Retina (tissue), 1 donor: ENCODE measurements at places on chromosomes 7 and 10.

- no peak for DNase-seq
These were observed 10.5 kb downstream of the ADAM22 start for GRCh38 chr7:87944547-87944946.

DNA sequence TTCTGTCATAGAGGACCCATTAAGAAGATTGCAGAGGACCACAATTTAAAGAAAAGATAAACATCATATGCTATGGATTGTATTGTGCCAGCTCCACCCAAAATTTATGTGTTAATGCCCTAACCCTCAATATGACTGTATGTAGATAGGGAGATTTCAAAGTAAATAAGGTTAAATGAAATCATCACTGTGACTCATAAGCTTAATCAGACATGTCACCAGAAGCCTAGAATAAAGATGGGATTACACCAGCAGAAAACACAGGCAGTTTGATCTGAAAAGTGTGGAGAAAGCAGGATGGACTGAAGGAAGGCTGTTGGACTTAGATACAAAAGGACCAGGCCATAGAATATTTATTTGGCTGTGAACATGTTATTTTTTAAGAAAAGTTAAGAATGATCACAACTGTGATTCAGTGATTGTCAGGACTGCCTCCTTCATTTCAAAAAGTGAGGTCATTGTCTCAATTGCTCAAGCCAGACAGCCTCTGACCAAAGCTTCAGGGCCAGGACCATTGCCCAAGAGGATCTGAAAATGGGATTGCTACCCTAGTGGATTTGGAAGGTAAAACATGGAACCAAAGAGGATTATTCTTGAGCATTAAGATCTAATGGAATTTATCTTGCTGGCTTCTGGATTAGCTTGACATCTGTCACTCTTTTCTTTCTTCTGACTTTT, 270.8 kb upstream of the POM121L12 start:
- DNase-seq, result no peak

DNA sequence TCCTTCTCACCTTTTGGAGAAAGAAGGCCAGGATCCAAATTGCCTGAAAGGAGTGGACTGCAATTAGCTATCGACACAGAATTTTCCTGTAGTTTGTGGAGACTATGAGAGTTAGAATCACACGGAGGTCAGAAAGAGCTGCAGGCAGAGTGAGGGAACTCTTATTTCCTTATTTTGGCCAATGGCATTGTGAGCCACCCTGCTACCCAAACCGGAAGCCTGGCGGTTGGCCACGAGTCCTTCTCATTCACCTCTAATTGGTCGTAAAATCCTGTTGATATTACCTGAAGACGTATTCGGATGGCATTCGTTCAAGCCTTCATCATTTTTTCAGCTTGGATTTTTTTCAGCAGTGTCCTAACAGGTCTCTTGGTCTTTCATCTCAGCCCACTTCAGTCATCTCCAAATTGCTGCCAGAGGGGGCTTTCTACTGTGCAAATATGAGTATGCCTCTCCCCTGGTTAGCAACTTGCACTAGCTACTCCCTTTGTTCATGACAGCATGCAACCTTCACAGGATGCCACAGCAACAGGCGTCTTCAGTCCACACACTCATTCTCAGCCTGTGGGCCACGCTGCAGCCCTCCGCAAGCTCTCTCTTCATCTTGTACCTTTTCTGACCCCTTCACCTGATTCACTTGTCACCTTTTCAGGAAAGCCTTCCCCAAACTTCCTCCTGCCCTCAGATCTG, 66.9 kb downstream of the GATA3 start:
- no peak for DNase-seq

DNA sequence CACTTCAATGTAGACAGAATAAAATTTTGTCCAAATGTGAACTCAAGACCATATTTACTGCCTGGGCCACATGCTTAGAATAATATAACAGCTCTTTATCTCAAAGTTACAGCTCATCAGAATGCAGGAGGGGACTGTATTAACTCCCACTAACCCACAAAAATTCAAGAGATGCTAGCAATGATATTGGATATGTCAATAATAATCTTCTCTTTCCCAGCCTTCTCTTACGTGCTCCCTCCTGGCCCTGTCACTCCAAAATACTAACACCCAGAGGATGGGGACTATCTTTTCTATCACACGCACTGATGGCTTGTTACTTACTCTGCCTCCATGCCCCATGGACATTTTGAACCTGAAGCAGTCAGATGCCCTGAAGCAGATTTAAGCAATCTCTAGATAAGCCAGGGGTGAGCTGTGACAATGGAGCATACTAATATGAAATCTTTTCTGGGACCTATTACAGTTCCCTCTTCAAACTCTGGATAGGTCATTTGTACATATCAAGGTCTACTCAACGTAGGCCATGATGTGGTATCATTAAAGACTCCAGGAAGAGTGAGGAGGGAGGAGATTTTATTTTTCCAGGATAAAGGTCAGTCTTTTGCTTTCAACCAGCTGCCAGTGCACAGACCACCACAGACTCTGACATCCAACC, 803.0 kb downstream of the GRM8 start:
- no peak for DNase-seq

GRCh38 chr10:46289209-46289810, 2.5 kb downstream of the ANTXRL start:
- DNase-seq, result no peak

DNA sequence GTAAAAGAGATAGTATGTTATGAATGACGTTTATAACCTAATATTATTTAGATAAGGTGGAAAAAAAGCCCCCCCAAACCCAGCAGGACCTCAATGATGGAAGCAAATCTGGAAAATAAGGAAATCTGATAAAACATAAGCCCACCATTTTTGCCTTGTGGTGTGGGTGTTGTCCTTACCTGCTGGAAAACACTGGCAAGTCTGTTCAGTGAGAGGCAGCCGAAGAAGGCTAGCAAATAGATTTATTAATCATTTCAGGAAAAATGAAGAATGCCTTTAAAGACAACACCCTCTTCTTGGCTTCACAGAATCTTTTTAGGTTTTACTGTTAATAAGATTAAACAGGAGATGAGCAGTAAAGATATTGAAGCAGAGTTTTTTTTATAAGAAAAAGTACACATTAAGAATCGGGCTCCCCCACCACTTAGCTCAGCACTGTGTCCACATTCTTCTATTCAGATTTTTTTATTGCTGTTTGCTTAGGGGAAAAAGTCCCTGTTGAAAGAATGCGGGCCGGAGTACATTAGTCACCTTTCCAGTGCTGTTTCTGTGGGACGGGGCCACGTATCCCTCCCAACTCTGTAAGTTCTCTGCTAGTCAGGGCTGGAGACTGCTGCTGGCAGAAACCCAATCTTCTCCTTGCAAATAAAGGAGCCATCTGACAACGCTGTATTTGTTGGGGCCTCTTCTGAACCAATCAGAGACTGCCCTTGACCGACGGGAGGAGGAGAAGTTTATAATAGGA, 104.1 kb downstream of the EVX1 start:
- no peak for DNase-seq

- DNase-seq, result no peak
These were observed 266.0 kb downstream of the GRID1 start for GRCh38 chr10:86100581-86101061.

DNA sequence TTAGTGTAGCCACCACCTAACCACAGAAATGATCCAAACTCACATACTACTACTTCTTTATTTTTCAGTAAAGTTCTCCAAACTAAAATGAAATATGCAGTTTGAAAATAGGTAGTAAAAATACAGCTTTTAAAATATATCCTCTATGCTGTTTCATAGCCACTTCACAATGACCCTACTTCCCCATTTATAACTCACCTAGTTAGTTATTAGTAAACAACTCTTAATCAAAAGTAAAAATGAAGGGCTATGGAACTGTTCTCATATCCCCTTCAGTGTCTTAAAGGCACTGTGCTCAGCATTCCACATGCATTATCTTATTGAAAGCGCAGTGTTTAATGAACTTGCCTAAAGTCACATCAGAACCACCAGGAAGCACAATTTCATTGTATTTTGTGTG, 43.5 kb downstream of the KMT2C start:
- no peak for DNase-seq

DNA sequence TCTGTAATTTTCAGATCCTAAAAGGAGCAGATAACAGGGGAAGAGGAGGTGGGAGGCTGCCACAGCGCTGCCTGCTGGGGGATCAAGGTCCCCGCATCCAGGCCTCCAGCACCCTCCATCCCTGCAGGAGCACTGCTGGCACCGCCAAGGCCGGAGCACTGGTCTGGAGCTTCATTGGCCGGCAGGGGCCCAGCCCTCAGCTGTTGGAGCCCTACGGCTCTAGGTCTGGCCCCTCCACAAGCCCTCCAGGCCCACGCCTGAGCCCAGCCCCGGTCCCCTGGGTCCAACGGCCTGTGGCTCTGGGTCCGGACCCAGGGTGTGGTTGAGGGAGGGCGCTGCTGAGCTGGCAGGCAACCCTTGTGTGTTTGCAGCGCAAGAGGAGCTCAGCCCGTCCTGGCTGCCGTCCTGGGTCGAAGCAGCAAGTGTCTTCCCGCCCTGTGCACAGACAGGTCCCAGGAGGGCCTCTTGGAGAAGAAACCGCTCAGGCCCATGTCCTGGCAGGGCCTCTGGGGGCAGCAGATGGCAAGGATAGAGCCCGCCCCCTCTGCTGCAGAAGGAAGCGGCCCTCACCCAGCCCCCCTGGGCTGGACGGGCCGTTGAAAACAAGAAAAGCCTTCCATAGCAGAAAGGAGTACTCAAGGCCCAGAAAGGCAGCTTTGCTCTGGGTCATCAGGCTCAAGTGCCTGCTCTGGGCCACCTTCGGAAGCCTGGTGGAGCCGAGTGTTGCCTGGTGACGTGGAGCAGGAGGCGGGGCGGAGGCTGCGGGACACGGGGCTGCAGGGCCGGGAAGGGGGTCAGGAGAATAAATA, 54.3 kb upstream of the TNRC18 start:
- peak; percentile 90 for DNase-seq
